NCI-H1694 (cell line): ENCODE measurements at places on chromosomes 1 and 21.

- no peak for DNase-seq
Measured at GRCh38 chr1:25253911-25254310, 6.7 kb upstream of the RSRP1 start.

GRCh38 chr1:192133350-192133926, 24.8 kb upstream of the RGS18 start:
- no peak for DNase-seq

DNA sequence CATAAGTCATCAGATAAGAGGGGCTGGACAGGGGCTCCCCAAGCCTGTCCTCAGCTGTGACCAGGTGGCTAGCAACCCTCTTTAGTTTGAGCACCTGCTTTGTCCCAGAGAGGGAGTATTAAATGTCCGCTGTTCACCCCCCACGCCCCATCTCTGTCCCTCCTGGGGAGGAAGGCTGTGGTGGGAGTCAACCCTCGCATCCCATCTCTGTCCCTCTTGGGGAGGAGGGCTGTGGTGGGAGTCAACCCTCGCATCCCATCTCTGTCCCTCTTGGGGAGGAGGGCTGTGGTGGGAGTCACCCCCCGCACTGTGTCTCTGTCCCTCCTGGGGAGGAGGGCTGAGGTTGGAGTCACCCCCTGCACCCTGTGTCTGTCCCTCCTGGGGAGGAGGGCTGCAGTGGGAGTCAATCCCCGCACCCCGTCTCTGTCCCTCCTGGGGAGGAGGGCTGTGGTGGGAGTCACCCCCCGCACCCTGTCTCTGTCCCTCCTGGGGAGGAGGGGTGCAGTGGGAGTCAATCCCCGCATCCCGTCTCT, 72.6 kb upstream of the ABCG1 start:
- no peak for DNase-seq

GRCh38 chr1:198117267-198117666, 39.5 kb upstream of the NEK7 start:
- no peak for DNase-seq

GRCh38 chr1:228084325-228084724, 1.8 kb downstream of the ARF1 start:
- DNase-seq = no peak

GRCh38 chr1:203213126-203213525, 16.3 kb downstream of the CHIT1 start:
- no peak for DNase-seq

GRCh38 chr1:237384213-237384612, 342.2 kb downstream of the RYR2 start:
- no peak for DNase-seq

DNA sequence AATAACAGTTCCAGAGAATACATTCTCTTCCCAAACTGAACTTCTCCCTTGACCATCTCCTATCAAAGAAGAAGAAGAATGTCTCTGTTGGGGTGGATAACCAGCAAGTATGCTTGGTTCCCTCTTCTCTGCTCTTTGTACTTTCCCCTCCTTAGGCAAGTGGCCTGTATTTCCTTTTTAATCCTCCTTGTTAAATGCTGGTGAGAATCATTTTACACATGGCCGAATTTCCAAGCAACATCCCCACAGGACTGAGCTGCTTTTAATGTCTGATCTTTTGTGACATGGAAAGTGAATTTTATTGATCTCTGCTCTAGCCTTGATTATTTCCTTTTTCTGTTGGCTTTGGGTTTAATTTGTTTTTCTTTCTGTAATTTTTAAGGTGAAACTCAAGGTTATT, 336.7 kb downstream of the DUSP10 start:
- no peak for DNase-seq

DNA sequence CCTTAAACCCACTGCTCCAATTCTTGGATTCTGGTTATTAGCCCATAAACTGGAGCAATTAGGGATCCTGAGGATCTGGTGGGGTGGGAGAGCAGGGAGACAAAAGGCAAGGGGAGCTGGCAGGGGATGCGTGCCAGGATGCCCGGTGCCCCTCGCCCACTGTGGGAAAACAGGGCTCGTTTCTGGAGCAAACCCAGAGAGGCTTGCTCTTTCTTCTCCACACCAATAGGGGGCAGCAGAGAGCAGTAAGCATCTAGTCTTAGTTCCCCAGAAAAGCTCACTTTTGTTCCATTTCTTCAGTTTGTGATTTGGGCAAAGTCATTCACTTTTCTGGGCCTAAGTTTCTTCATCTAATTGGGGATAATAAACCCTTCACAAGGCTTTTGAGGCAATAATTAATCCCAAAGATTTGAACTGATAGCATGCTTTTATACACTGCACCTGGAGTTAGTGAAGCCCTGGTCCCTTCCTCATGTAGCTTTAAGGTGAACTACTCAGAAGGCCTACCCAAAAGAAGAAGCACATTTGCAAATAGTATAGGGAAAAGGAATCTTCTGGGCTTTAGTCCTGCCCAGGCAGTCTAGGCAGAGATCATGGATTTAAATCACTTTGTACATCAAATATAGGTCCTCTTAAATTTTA, 160.6 kb upstream of the USP24 start:
- DNase-seq = peak; percentile 72

- no peak for DNase-seq
Measured at GRCh38 chr1:45152126-45152525, 54.3 kb downstream of the ZSWIM5 start.

DNA sequence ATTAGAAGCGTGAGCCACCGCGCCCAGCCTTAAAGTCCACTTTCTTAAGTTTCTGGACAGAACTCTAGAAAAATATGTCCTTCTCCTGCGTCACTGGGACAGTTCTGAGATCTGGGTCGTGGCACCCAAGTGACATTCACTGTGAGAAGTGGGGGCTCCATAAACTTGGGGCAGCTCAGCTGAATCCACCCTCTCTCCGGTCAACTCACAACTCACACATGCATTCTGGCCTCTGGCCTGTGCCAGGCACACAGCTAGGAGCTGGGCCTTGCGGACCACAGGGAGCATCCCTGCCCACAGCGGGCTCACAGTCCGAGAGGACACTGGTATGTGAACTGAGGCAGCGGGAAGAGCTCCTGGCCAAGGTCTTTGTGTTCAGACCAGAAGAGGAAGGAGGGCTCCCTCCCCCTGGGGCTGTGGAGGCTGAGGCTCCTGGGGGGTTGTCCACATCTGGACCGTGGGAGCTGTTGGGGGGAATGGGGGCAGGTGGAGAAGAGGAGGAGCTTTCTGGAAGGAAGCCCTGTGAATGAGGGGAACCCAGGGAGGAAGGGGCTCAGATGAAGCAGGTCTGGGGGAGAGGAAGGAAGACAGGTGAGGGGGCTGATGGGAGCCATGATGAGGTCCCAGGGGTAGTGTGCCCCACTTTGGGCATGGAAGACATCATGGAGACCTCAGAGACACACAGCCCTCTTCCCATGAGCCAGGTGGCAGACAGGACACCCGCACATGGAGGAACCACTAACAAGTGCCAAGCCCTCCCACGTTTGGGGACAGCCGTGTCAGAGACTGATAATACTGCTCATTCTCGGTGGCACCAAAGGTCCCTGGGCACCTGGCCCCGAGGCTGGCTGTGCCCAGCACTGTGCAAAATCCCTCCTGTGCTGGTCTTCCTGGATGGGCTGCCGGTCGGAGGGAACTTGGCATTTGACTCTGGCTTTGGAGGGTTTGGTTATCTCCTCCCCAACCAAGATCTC, 191.0 kb upstream of the VAMP3 start:
- DNase-seq = no peak

GRCh38 chr1:20124456-20125057, 5.2 kb upstream of the PLA2G2D start:
- DNase-seq = no peak
